Activated CD4-positive, CD25-positive, alpha-beta regulatory T cell treated with anti-CD3 and anti-CD28 coated beads, Interleukin-2, amount 50 U/mL, for 24 hours (primary cell): ENCODE measurements at places on chromosomes 1 and 21.

DNA sequence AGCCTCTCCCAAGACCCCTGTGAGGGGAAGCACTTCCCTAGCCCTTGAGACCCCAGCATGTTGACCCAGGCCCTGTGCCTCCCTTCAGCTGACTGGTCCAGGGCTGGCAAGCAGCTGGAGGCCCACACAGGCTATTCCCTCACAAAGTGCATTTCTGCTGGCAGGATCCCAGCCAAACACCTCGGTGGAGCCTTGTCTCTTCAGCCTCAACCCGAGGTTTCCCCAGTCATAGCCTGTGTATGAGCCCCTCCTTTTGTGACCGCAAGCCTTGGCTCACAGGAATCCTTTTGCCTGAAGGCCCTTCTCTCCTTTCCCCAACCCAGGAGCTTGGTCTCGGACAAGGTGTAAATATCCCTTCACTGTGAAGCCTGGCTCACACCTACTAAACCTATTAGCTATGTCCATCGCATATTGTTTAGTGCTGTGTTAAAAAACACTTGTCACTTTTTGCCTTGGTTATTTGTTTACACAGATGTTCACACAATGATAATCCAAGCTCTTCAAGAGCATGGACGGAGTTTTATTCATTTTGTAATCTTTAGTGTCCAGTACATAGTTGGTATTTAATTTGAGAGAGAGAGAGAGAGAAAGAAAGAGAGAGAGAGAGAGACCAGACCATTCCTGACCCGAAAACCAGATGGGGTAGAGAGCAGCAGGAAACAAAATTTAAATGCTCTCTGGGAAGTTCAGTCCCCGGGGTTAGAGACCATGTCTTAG is 8.5 kb upstream of the CD247 start:
- ATAC-seq: no peak

DNA sequence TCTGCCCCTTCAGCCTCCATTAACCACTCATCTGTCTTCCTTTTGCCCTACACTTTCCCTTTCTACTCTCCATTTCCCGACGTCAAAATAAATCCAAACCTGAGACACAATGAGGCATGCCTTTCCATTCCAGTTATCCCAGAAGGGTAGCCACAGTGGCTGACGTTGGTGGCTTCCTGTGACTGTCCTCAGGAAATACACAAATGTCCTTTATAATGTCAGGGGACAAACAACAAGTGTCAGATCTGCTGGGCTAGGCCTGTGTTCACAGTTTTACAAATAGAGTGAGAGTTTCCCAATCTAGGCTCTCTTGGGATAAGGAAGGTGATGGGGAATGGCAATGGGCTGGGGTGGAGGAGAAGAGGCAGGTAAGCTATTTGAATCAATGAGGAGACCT is 135.3 kb downstream of the BRINP2 start:
- ATAC-seq: no peak

DNA sequence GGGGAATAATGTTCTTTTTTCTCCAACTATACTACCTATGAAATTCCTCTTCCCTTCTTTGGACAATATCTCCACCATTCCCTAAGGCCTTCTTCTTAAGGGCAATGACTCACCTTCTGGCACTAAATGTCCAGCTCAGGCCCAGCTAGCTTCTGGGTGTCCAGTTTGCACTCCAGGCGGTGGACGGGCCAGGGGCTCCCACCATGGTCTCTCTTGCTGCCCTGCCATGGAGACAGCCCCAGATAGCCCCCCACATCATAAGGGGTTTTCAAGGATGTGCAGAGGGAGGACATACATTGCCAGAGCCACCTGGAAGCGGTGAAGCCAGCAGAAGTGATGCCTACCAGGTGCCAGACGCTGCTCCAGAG is 43.8 kb downstream of the C1orf198 start:
- no peak for ATAC-seq

GRCh38 chr1:180365039-180365438 is 135.0 kb downstream of the LHX4 start:
- no peak for ATAC-seq

DNA sequence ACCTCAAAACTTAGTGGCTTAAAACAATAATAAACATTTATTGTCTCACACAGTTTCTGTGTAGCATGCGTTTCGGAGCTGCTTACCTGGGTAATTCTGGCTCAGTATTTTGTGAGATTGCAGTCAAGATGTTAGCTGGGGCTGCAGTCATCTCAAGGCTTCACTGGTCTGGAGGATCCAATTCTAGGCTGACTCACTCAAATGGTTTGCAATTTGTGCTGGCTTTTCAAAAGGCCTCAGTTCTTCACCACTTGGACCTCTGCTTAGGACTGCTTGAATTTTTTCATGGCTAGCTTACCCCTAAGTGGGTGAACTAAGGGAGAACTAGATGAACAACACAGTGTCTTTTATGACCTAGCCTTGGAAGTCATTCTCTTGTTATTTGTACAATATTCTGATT is 21.0 kb downstream of the XPR1 start:
- no peak for ATAC-seq

DNA sequence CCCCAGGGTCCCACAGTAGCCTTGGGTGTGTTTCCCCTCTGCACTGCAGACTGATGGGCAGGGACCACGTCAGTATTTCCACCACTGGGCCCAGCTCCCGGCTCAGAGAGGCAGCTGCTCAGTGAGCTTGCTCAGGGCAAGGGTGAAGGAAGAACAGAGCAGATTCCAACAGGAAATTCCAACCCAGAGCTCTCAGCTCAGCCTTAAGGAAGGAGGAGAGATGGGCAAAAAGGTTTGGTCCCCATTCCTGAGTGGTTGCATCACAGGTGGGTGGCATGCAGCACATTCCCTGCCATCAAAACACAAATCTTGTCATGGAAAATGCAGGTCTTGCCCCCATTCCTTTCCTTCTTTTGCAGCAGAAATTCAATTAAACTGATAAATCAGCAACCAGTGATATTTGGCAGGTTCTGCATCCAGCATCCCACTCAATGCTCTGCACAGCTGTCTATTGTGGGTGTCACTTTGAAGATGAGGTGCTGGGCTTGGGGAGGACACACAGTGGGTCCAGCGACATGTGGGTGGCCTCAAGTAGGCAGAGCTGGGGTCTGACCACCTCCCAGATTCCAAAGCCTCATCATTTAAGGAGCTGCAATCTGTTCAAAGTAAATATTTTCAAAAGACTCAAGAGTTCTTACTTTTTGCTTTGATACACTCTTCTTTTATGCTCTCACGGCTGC is 315.4 kb downstream of the DSCAM start:
- ATAC-seq: no peak
